Keratinocyte (primary cell): ENCODE measurements at places on chromosomes 4 and X.
A peak's percentile ranks its signal among the peaks of the same experiment; 100 is the strongest.

GRCh38 chr4:107862658-107863057 is 37.9 kb downstream of the SGMS2 start:
- peak; percentile 96 for DNase-seq

DNA sequence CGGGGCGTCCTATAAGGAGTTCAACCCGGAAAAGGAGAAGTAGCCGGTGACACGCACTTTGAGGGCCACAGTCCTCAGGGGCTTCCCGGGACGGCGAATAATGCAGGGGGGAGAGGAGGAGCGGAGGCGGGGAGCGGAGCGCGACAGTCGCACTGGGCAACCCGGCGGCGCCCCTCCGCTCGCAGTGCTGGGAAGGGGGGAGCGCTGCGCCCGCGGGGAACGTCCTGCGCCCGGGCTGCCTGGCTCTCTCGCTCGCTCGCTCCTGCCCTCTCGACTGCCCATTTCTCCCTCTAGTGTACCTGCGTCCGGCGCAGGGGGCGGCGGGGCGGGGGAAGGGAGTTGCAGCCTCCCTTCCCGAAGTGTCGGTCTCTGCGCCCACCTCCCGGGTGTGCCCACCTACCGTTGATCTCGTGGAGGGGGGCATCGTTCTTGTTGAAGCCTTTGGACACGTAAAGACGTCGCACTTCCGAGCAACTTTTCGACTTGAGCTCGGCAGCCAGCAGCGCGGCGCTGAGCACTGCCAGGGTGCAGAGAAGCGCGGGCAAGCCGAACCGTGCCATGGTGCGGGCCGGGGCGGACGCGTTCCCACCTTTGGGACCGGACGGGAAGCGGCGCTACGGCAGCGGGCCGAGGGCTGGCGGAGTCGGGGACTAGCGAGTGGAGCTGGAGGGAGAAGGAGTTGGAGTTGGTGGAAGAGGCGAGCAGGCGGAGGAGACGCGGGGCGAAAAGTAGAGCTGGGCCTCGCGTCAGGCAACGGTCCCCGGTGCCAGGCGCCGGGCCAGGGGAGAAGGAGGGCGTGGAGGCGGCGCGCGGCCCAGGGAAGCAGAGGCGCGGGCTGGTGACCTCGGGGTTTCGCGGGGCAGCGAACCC is 648 bp downstream of the GPC4 start:
- no peak for DNase-seq

DNA sequence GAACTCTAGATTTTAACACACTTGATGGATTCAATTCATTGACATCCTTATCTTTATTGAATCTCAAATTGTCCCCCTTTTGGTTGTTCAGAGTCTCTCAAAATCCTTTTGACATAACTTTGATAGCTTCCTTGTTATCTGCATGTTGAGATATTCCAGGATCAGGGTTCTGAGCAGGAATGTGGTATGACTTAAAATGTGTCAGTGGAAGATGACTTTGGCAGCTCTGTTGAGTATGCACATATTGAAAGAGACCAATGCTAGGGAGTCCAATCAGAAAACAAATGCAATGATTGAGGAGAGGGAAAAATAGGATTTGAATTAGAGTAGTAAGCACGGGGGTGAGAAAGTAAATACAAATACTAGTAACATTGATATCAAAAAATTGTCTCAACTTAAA is 93.8 kb downstream of the MANBA start:
- DNase-seq: no peak

- DNase-seq: no peak
These were observed 410.2 kb upstream of the CT83 start for GRCh38 chrX:116872931-116873330.

DNA sequence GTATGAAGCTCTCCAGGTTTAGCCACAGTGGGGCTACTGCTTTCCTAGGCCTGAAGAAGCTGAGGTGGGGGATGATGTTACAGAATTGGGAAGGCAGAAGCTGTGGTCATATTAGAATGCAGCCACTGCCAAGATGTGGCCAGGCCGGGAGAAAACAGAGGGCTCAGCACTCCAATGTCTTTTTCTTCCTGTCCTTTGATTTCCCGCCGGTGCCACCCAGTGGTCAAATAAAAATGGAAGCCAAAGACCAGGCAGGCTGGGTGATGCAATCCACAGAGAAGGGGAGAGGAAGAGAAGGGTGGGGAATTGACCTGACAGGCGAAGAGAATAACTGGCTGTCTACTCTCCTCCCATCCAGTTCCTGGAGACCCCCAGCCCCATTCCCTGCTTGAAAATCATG is 94.9 kb upstream of the SHISA3 start:
- DNase-seq: no peak

DNA sequence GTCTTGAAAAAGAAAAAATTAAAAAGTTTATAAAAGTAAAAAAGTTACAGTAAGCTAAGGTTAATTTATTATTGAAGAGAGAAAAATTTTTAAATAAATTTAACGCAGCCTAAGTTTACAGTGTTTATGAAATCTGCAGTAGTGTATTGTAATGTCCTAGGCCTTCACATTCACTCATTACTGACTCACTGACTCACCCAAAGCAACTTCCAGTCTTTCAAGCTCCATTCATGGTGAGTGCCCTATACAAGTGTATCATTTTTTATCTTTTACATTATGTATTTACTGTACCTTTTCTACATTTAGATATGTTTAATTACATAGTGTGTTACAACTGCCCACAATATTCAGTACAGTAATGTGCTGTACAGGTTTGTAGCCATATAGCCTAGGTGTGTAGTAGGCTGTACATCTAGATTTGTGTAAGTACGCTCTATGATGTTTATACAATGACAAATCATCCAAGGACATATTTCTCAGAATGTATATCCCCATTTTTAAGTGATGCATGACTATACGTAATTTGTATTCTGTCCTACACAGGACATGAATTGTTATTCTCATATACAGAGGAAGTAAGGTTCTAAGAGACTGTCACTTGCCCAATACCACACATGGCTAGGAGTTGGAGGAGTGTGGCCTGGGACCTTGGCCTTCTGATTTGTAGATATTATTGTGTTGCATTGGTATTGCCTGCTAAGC is 19.5 kb upstream of the PDCL2 start:
- peak; percentile 30 for DNase-seq

GRCh38 chrX:70488856-70489255 is 44.2 kb downstream of the DLG3 start:
- no peak for DNase-seq

DNA sequence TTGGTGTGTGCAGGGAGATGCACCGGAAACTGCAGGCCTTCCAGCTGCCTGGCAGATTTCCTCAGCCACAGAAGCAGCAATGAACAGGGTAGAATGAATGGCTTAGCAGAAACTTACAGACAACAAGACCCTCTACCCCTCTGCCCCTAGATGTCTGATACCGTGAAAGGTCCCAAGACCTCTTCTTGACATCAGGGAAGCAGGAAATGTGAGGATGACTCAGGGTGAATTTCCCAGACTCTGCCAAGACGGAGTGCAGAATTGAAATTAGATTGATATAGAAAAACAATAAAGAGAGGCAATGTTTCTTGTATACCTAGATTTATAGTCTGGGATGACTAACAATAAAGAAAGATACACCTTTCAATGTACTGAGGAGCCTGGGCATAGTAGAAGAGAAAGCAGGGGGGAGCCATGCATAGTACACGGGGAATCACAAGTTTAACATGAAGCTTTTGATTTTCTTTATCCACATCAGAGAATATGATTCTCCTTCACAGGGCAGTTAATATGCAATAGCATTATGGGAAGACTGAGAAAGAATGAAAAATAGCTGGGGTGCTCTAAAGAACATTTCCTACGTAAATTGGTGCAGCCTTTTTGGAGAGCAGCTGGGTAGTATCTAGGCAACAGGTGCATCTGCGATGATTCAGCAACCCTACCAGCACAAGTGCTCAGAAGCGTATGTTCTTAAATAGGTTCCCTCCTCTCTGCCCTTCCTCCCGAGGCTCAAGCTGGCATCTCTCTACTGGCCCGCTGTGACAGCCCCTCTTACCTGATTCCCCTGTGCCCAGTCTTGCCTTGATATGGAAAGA is 18.3 kb upstream of the CXCR3 start:
- DNase-seq: no peak
